ENCODE measurements at places on chromosomes 11 and 22. TPM values are rescaled to one million over a fixed set of nuclear protein-coding genes. Genes with fewer than 3 reads are reported as not detected.

DNA sequence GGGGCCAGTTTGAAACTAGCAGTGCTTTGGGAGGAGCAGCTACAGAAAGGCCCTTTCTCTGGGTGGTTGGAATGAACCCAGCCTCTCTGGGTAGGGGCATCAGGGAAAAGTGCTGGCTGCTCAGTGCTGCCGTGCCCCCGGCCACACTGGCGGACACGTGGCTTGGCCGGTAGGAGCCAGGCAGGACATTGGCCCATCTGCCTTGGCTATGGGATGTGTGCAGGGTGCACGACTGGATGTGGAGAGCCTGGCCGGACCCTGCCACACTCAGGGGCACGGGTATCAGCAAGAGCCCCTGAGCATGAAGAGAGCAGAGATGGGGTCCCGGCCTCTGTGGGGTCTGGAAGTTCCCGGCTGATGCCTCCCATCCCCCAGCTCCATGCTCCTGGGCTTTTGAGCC is 46.6 kb downstream of the TPCN2 start:
- DNase-seq = no peak

The SAA1 gene
- total RNA-seq = not detected

DNA sequence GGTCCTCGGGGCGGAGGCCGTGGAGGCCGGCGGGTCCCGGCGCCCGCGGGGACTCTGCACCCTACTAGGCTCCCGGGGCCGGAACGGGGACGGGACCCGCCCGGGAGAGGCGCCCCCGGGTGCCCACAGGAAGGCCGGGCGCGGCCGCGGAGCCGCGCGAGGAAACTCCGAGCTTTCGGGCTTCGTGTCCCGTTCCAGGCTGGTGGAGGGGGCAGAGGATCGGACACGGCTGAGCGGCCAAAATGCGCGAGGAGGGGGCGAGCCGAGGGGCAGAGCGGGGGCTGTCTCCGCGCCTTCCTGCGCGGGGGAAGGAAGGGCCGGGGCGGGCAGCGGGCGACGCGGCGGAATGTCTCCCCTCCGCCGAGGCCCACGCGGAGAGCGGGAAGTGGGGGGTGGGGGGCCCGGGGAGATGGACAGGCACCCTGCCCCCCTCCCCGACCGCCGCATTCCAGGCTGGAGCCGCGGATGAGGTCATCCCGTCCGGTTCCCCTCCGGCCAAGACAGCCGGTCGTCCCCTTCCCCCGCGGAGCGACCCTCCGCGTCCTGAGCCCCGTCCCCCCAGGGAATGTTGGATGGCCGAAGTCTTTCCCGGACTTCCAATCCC is 430 bp downstream of the CDC42EP1 start:
- DNase-seq = no peak

DNA sequence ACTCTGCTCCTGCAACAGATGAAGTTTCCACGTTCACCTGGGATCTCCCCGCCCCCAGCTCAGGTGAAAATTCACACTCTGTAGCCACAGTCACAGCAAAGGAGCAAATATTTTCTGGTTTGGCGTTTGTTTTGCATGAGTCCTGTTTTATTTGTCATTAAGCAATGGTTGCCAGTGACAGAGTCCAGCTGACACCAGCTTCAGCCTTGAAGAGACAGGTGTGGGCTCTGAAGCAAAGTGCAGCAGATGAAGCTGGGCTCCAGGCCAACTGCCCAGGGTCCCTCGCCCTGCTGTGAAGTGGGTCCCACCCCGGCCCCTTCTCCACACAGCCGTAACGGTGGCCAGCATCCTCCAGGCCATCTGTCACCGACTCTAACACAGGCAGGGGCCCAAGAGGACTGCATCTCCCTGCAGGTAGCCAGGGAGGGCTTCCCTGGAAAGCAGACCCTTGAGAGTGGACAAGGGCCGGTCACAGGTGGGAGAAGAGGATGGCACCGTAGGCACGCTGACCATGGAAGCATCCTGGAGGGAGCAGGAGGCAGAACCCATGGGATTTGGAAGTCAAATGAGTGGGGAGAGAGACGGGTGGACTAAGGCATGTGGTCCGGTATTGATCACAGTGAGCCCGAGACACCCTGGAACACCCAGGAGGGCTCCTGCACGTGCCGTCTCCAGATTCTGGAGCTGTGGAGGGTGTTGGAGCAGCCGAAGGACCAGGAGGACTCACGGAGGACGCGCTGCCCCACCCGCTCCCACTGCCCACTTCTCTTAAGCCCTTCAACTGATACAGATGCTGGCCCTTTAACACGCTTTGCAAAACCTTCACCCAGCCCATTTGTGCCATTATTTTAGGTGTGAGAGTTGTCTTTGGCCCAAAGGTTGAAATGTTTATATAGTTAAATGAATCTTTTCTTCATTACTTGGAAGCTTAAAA is 294.5 kb downstream of the BRD1 start:
- no peak for DNase-seq

The FDXACB1 gene
- total RNA-seq = 3.9 TPM

The GP1BB gene
- total RNA-seq = not detected

GRCh38 chr22:33659448-33659847 is 260.8 kb downstream of the LARGE1 start:
- DNase-seq = no peak

The MIAT gene
- total RNA-seq = 270 TPM

GRCh38 chr22:20018001-20018400 is 1.4 kb upstream of the ARVCF start:
- no peak for DNase-seq

The SLC22A12 gene
- total RNA-seq = not detected

- no peak for DNase-seq
Observed at GRCh38 chr11:83367745-83368144, 81.6 kb upstream of the CCDC90B start.

- DNase-seq = no peak
Observed at GRCh38 chr22:19554834-19555404, 30.7 kb upstream of the CLDN5 start.

Data from CD4-positive, alpha-beta memory T cell (primary cell).